Activated CD4-positive, CD25-positive, alpha-beta regulatory T cell treated with anti-CD3 and anti-CD28 coated beads, Interleukin-2, amount 50 U/mL, for 16 hours (primary cell): ENCODE measurements at places on chromosomes 4 and X.

DNA sequence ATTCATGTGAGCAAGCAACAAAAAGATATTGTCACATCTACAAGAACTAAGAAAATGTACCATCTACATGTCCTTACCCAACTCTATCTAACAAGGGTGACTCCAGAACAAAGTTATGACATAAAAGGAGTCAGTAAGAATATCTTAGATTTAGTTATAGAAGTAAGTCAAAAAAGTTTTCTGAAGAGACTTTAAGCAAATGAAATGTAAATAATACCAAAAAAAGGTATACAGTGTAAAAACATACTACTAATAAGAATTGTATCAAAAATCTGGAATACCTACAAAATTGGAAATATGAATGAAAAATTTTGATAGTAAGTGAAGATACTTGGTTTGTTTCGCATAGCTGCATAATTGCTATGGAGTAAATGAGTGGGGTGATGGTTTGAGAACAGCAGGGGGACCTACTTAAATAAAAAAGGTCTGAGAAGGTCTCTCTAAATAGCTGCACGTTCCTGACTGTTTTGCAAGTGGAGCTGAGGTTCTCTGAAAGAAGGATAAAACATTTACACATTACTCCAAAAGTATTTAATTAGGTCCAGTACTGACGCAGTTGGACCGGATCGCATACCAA, 51.0 kb upstream of the ENPP6 start:
- DNase-seq = no peak

- DNase-seq = no peak
Observed at GRCh38 chr4:12957108-12957507, 527.0 kb downstream of the RAB28 start.

- DNase-seq = no peak
Observed at GRCh38 chr4:54550395-54551171, 107.2 kb upstream of the KIT start.

DNA sequence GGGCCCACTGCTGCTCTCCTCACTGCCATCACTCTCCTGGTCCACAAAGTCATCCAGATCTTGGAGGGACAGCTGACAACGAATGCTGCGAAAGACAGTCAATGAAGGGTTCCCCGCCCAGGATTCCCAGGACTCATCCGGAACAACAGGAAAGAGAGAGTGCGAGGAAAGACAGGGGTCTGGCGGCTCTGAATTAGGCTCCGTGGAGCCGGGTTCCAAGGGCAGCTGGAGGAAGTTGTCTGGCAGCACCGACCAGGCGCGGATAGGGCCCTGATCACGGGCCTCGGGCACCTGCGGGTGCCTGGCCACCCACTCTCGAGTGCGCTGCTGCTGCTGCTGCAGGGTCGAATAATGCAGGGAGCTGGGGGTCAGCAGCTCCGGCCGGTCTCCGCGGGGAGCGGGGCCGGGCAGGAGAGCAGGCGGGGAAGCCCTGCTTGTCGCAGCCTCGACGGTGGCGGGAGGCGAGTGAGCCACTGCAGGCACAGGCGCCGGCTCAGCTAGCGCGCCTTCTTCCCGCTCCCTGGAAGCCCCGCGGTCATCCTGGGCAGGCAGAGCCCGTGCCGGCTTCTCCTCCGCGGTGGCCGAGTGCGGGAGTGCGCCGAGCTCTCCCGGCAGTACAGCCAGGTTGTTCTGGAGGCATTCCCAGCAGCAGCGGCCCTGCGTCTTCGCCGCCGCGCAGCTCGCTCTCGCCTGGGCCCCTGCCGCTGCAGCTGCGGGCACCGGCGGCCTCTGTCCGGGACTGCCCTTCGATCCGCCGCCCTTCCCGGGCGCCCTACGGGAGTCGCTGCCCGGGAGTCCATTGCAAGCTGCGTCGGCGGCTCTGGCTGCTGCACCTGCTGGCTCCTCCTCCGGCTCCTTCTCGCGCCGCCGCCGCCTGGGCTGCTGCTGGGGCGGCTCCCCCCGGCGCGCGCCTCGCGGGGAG, 1.1 kb downstream of the SOWAHB start:
- no peak for DNase-seq

DNA sequence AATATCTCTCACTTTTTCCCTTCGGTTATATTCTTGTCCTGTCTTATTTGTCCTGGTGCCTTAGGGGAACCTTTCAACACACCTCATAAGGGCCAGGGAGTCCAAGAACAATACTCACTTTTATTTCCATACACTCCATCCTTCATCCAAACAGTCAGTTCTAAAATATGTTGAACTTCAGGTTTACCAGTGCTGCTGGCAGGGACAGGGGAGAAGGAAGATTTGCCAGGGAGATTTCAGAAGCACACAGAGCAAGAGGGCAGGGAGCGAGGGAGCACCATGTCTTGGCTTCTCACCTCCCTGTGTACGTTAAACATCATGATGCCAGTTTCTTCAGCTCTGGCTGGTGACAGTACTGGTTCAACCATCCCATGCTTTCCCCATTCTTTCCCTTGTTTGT, 631.1 kb upstream of the FAT1 start:
- DNase-seq = no peak

GRCh38 chrX:27086237-27086636, 376.9 kb downstream of the PPP4R3C start:
- DNase-seq = no peak

- no peak for DNase-seq
Observed at GRCh38 chr4:164768516-164768915, 14.6 kb downstream of the SMIM31 start.

DNA sequence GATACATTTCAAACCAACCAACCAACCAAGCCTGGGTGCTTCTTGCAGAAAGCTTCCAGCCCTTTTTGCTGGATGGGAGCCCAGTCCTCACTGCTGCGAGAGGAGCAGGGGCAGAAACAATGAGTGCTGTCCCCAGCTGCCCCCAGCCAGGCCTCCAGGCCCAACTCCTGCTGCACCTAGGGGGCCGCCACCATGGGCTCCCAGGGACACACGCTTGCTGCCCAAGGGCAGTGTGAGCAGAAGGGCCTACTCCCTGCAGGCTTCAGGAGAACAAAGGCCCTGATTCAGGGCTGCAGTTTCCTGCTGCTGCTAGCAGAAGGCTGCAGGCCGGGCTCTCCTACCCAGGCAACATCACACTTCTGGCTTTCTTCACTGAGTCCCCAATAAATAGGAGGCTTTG, 37.7 kb upstream of the ENPP6 start:
- no peak for DNase-seq

DNA sequence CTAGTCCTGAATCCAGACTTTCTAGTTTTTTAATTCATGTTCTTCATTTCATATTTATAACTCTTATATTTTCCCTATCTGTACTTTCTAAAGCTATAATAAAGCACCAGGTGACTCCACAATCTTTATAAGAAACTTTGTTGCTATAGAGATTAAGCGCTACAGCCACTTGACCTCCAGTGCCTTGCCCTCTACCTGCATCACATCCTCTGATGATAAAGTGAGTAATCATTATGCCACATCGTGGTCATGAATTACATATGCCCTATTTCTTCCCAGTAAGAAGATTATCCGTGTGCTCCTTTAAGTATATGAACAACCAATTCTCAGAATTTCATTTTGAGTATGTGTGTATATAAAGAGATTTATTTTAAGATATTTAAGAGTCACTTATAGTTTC, 6.8 kb upstream of the DYNLT3 start:
- DNase-seq = no peak

- DNase-seq = no peak
Observed at GRCh38 chr4:2802618-2803531, 10.0 kb downstream of the SH3BP2 start.

- no peak for DNase-seq
Observed at GRCh38 chr4:118824141-118824540, 11.8 kb downstream of the SEC24D start.

GRCh38 chr4:158870626-158871334, 102.0 kb downstream of the FNIP2 start:
- DNase-seq = no peak

GRCh38 chr4:84484236-84484635, 14.9 kb downstream of the NKX6-1 start:
- DNase-seq = no peak
